ENCODE measurements at places on chromosomes 2 and 18.

- DNase-seq: no peak
Observed at GRCh38 chr2:47414682-47415458, 11.9 kb downstream of the MSH2 start.

DNA sequence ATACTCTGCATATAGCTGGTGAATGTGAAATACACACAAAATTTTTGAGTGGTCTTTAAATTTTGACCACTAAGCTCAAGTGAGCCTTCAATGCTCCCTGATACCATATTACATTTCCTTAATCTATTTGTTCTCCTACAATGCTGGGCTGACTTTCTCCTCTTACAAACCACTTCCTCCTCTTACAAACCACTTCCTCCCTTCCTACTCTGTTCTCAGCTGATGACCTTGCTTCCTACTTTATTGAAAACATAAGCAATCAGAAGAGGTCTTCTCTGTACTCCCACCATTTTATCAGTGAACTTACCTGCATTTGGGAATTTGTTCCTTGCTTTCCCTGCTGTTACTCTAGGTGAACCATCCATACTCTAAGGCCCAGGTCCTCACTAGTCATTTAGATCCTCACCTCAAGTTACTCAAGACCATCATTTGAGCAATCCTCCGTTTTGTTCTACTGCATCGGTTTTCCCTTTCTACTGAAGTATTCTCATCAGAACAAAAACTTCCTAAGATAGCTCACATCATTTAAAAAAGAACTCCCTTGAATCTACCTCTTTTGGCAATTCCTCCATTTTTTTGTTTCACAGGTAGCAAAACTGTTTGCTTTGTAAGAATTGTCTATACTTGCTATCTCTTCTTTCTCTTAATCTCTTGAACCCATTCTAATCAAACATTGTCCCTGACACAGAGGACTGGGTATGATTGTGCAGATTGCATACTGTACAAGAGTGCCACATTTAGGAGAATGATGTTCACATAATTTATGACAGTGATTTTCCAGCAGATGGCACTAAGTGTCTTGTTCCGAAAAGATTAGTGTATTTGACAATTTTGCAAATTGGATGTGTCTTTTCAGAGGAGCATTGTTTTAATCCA lies 96.5 kb downstream of the EPB41L5 start:
- DNase-seq: peak; percentile 62

- no peak for DNase-seq
Observed at GRCh38 chr2:121723316-121723715, 13.4 kb downstream of the NIFK start.

- no peak for DNase-seq
Observed at GRCh38 chr2:211846036-211846400, 692.6 kb downstream of the ERBB4 start.

DNA sequence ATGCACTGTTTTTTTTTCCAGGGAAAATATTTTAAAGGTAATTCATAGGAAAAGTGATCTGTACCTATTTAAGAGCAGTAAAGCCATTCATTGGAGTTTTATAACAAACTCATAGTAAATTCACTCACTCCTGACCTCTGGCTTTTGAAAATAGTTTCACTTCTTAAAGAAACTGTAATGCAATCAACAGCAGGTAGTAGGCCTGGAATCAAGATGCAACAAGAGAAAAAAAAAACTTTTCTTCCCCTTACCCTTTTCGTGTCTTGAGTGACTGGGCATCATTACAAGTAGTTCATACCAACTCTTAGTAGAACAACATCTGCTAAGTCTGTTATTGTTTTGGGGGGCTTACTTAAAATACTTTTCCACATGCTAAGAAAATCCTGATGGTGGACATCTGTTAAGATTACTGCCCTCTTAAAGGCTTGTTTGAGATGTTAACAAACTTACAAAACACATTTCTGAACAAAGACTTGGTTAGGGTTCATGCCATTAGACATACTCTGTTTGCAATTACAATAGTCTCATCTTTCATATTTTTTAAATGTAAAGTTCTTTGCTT lies 164.1 kb upstream of the FOSL2 start:
- DNase-seq: no peak

DNA sequence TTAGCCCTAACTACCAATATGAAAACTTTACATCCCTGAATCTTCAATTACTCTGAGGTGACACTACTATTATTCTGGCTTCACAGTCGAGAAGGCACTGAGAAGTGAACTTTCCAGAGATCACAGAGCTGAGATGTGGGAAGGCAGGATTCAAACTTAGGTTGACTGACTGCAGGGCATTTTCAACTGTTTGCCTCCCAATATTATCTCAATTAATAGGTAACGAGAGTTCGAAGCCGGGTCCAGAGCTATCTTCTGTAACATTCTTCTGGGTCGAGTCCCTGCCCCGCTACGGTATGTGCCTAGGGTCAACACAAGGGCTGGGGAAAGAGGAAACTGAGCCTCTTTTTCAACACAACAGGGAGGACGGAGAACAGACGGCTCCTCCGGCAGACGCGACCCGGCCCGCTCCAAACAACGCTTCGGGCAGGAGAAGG lies 740 bp downstream of the CHMP3 start:
- no peak for DNase-seq

DNA sequence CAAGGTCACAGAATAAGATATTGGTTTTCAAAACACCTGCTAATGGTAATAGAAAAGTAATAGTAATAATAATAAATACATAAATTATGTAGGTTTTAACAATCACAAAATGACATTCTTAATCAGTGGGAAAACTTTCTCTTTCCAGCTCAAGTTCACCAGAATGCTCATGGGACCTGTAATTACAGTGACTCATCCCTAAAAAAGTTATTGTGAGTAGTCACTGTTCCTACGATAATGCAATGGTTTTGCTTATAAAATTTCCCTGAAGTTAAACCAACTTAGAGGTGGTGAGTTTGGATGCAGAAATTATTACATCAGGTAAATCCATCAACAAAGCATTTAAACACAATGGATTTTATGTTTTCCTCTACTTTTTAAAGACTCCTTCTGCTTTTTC lies 502.3 kb downstream of the PID1 start:
- peak; percentile 48 for DNase-seq

DNA sequence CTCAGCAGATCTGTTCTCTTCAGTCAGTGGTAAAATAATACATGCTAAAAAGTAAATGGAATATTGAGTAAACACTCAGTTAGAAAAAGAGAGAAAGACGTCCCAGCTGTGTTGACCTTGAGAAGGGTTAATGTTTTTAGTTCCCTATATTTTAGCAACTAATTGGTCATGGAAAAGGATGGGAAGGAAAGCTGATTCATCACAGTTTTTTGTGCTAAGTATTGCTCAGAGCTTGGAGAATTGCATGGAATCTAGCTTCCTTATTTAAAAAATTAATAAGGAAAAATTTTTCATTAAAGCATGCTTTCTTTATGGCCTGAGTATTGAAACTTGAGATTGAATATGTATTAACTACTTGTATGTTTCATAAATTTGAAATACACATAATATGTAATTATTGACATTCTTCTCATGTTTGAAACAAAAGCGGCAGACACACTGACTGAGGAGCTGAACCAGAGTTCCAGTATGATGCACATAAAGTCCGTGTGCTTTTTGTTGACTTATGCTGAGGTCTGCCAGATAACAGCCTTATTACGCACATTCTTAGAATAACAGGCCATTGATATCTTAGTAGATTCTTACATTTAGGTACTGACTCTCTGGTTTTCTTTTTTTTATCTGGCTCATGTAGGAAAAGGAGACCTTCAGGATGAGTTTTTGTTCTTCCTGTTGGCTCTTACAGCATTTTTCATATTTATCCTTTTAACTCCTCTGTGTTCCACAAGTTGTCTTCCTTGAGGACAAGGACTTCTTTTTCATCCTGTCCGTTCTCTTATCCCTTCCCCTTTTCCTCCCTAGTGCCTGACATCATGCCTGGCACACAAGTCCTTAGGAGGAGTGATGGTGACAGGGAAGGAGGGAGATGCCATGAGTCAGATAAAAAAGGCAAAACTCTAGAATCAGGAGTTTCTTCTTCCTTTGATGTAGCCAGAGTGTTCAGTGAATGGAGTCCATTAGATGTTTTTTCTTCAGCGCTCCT lies 194.1 kb downstream of the PTPRM start:
- DNase-seq: no peak

- DNase-seq: peak; percentile 57
Observed at GRCh38 chr2:157875641-157876065, 477 bp downstream of the ACVR1 start.

- peak; percentile 45 for DNase-seq
Observed at GRCh38 chr2:101112772-101113157, 38.4 kb downstream of the TBC1D8 start.

- DNase-seq: peak; percentile 61
Observed at GRCh38 chr2:138209009-138209408, 244.7 kb downstream of the HNMT start.

GRCh38 chr2:241315879-241316631 lies at the start of gene SEPTIN2:
SEPTIN2 (plus strand) TSS chr2:241315925; CDS start chr2:241324233, 8,308 bp downstream.
- DNase-seq: no peak

- DNase-seq: peak; percentile 50
Observed at GRCh38 chr2:118046634-118047210, 32.9 kb upstream of the CCDC93 start.

DNA sequence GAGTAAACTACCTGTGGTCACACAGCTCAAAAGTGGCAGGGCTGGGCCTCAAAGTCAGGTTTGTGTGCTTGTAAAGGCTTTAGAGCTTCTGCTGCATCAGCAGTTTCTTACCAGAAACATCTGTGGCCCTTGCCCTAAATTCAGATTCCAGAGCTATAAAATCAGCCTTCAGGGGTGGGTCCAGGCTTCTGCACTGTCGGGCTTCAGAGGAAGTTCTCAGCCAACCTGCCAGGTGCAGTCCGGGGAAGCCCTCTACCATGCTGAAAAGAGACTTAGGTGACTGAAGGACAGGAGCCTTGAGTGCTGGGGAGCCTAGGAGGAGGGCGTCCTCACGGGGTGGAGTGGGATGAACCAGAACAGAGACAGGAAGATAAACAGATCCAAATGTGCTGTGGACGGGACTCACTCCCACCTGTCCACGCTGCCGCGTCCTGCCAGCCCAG lies 69.9 kb upstream of the HS6ST1 start:
- DNase-seq: peak; percentile 64

DNA sequence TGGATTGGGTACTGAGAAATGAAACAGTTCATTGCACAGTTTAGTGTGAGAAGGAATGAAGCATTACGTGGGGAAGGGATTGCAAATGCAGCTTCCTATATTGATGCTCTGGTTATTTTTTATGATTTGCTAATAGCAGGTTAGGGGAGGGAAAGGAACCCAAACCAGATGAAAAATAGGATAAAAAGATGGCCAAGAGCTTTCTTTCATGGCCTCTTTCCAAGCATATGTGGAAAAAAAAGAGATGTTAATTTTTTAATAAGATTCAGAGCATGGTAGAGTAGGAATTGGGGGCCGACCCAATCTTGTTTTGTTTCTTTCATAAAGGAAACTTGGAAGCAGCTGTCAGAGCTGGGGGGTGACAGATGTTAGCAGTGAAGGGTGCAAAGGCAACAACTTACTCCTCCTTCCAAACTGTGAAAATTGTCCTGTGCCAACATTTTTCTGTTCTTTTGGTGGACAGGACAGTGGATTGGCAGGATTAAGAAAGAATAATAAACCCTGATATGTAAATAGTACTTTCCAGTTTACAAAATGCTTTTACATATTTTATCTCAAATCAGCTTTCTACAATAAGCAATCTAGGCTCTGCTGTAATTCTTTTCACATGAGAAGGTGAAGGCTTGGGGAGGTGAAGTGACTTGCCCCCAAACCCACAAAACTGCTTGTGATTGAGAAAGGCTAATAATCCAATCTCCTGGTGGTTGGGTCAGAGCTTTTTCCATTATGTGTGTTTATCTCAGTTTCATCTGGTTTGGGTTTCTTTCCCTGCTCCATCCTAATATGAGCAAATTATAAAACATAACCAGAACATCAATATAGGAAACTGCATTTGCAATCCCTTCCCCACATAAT lies 270.1 kb downstream of the ETAA1 start:
- no peak for DNase-seq

GRCh38 chr2:109279243-109279860 lies 150.3 kb downstream of the SH3RF3 start:
- DNase-seq: no peak

GRCh38 chr2:236121546-236121945 lies 46.6 kb downstream of the GBX2 start:
- DNase-seq: peak; percentile 31

DNA sequence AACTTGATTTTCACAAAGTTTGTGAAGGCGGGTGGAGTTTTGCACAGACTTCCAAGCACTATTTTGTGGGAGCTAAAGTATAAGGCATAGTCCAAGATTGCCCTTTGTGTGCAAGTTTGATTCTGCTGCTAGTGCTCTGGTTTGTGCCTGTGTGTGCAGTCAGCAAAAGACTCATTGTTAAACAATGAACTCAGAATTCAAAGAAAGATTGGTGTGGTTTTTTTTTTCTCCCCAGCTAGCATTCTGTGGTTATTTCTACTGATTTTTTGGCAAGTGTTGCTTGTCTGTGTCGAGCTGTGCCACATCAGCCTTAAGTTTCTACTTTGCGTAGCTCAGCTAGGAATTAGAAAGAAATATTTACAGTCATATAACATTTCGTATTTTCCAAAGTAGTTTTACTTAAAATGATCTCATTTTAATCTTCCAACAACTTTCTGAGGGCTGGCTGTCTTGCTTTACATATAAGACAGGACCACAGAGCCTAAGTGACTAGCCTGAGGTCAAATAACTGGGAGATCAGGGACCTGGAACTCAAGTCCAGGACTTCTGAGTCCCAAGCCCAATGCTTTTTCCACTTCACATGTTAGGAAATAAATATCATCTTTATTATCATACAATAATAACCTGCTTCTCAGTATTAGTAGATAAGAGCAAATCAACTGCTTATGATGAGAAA lies 69.8 kb downstream of the BABAM2 start:
- peak; percentile 45 for DNase-seq

GRCh38 chr18:33696332-33697162 lies 118.5 kb downstream of the ASXL3 start:
- DNase-seq: no peak

GRCh38 chr2:114068438-114068837 lies 178.5 kb downstream of the ACTR3 start:
- peak; percentile 10 for DNase-seq

DNA sequence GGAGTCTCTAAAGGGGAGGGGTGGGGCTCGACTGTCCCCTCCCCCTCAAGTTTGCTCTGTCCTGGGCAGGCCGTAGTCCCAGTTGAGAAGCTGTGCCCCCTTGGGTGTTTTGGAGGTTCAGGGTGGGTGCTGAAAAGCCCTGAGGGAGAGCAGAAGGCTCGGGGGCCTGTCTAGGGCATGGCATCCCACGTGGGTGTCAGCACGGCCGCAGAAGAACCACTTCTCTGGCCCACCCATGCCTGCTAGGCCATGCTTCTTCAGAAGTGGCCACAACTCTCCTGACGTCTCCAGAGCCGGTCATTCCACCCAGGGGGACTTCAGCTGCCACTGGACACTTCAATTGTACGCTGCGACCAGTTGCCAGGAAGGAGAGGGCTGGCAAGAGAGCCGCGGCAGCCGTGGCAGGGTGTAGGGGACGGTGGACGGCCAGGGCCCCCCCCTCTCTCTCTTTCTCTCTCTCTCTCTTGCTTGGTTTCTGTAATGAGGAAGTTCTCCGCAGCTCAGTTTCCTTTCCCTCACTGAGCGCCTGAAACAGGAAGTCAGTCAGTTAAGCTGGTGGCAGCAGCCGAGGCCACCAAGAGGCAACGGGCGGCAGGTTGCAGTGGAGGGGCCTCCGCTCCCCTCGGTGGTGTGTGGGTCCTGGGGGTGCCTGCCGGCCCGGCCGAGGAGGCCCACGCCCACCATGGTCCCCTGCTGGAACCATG lies at the start of gene INPP5D:
Gene INPP5D, plus strand, starts transcription at position 546 of the 704 bp plus-strand sequence. Its CDS starts 137 bp downstream, at position 683.
- no peak for DNase-seq

GRCh38 chr2:73642338-73643018 lies at the start of gene NAT8:
NAT8 (minus strand) TSS chr2:73642422; CDS start chr2:73641628, 794 bp downstream.
- DNase-seq: no peak
